ENCODE measurements at places on chromosomes 3 and 15. TPM values are rescaled to one million over a fixed set of nuclear protein-coding genes. Genes with fewer than 3 reads are reported as not detected.

Gene PARL
- 82.3 TPM for total RNA-seq

Gene IGSF11
- 0.33 TPM for total RNA-seq

Gene C3orf22
- not detected for total RNA-seq

Gene STRC
- total RNA-seq = not detected

Gene SHQ1
- 21.0 TPM for total RNA-seq

Gene FBXL22
- total RNA-seq = 0.54 TPM

Gene ARNT2
- total RNA-seq = 16.8 TPM

DNA sequence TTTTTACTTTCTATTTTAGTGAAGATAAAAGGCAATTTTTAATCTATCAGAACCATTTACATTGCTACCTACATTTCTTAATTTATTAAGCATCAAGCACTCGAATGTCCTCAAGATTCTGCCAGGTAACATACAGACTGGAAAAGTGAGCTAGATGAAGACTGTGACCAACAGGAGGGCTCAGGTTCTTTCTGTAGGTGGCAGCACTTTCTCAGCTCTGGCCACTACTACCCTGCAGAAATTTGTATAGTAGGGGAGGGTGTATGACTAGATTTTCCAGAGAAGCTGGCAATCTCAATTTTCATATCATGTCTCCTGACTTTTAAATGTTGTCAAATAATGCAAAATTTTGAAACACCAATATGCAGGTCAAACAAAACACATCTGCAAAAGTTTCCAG lies 165.0 kb upstream of the SUCLG2 start:
- DNase-seq = no peak

DNA sequence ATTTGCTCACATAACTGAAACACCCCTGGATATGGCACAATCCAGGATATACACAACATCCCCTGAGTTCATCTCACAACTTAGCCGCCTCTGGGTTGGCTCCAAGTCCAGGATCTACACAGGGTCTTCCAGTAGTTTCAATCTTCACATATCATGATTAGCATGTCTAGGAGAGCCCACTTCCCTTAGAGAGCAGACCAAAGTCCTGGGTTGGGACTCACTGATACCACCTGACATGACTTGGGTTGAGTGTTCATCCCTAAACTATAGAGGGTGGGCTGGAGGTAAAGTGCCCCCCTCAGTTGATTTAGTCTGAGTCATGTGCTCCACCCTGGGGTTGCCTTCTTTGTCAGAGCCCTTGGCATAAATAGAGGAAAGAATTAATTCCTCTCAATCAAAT lies 493.6 kb upstream of the PPP2R3A start:
- no peak for DNase-seq

- no peak for DNase-seq
Measured at GRCh38 chr3:30639937-30640336, 33.5 kb downstream of the TGFBR2 start.

DNA sequence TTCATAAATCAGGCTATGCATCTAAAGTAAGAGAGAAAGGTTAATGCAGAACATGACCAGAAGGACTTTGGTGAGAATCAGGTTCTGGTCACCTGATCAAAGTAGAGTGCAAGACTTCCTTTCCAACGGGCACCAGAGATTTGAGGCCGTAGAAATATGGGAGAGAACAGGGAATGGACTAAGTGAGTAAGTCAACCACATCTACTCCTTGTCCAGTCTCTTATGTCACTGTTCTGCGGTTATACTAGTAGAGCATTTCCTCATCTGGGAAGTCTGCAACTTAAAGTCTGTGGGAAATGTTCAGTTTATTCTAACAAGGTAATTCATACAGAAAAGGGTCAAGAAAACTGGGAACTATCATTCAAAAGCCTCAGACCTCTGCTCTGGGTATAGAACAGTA lies 232.8 kb downstream of the CPNE4 start:
- DNase-seq = no peak

GRCh38 chr3:45023675-45024074 lies 2.4 kb upstream of the CLEC3B start:
- DNase-seq = no peak

- DNase-seq = no peak
Measured at GRCh38 chr3:158839966-158840365, 38.1 kb downstream of the MFSD1 start.

GRCh38 chr15:97998307-97999071 lies 38.0 kb downstream of the ARRDC4 start:
- DNase-seq = no peak

DNA sequence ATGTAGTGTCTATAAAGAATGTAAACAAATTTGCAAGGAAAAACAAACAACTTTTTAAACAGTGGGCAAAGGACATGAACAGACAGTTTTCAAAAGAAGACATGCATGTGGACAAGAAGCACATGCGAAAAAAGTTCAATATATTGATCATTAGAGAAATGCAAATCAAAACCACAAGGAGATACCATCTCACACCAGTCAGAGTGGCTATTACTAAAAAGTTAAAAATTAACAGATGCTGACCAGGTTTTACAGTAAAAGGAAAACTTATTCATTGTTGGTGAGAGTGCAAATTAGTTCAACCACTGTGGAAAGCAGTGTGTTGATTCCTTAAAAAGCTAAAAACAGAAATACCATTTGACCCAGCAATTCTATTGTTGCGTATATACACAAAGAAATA lies 47.1 kb upstream of the LSAMP start:
- no peak for DNase-seq

DNA sequence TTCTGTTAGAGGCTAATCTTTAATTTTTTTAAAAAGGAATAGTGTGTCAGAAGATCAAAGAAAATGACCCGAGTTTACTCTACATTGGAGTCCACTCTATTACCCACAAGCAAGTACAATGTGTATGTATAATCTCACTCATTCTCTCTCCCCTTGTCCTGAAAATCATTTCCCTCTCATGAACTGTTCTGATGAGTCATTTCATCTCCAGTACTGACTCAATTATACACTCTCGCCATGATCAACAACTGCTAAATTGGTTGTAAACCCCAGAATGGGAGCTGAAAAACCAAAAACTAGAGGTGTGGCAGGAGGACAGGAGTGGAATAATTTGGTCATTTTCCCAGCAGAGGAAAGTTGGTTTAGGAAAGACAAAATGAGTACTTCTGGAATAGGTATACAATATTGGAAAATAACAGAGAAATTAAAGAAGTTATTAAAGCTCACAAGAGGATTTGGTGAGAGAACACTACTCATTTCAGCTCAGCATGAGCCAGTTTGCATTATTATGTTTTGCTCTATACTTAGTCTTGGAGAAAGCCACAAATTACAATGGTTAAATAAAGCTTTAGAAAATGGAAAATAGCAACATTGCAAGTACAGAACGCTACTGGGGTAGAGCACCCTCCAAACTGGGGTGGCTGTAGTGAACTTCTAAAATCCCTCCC lies 144.3 kb upstream of the PFN2 start:
- no peak for DNase-seq

- DNase-seq = no peak
Measured at GRCh38 chr15:81595752-81596151, 221.7 kb upstream of the TMC3 start.

DNA sequence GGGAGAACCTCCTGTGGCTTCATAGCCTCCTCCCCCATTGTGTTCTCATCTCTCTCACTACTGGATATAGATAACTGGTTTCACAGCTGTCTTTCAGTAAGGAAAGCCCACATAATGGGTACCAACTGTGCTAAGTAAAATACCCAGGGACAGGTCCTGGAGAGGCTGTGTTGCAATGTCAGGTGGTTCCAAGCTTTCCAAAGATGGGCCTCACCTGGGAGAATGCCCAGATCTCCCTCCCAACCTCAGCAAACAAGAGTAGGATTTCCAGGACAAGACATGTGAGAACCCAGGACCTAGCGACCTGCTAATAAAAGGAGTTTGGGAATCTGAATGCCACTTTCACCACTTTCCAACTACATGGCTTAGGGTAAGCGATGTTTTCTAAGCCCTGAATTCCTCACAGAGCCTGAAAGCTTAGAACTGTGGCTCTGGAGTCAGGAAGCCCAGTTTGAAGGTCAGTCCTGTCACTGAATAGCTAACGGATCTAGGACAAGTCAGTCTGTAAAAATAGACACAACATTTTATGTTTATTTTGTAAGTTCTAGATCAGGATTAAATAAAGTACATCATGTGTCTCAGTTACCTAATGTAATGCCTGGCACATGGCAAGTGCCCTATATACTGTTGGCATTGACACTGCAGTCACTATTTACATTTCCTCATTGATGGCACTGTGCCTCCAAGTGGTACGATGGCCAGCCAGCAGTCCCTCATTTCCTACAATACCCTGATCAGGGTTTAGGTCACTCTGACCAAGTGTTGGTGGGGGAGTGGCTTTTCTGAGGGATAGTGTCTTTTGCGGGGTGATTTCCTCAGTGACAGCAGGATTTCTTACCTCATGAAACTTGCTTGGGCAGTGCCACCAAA lies 11.9 kb downstream of the CERS3 start:
- DNase-seq = no peak

- no peak for DNase-seq
Measured at GRCh38 chr15:81945014-81945615, 100.7 kb downstream of the MEX3B start.

GRCh38 chr15:60215225-60215963 lies 182.4 kb downstream of the ANXA2 start:
- DNase-seq = no peak

- no peak for DNase-seq
Measured at GRCh38 chr15:69539345-69539744, 86.7 kb downstream of the RPLP1 start.

DNA sequence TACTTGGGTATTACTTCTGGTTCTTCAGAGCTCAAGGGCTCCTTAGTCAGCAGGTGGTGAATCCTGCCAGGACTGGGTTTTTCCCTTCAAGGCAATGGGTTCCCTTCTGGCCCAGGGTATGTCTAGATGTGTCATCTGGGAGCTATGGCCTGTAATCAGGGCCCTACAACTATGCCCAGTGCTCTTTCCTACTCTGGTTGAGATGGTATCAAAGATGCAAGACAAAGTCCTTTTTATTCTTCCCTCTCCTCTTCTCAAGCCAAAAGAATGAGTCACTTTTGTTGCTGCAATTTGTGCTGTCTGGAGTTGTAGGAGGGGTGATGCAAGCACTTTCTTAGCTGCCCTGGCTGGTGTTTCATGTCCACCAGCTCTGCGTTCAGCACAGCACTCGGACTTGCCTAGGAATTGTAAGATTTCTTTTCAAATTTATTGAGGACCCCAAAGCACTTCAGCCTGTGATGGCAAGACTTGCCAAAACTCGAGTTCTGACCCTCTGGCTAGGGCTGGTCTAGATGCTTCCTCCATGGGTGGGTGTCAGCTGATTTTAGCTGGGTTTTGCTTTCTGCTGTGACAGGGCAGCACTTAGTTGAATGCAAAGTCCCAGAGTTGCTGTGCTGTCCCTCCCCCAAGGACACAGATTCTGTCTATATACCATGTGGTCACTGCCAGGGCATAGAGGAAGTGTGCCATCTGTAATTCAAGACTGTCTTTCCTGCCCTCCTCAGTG lies 129.2 kb upstream of the CBLB start:
- no peak for DNase-seq

GRCh38 chr15:36807134-36807764 lies 227.8 kb downstream of the CDIN1 start:
- no peak for DNase-seq

- DNase-seq = no peak
Measured at GRCh38 chr3:25784971-25785370, 1.7 kb upstream of the NGLY1 start.

GRCh38 chr15:40045572-40046217 lies 6.7 kb upstream of the SRP14 start:
- DNase-seq = no peak

DNA sequence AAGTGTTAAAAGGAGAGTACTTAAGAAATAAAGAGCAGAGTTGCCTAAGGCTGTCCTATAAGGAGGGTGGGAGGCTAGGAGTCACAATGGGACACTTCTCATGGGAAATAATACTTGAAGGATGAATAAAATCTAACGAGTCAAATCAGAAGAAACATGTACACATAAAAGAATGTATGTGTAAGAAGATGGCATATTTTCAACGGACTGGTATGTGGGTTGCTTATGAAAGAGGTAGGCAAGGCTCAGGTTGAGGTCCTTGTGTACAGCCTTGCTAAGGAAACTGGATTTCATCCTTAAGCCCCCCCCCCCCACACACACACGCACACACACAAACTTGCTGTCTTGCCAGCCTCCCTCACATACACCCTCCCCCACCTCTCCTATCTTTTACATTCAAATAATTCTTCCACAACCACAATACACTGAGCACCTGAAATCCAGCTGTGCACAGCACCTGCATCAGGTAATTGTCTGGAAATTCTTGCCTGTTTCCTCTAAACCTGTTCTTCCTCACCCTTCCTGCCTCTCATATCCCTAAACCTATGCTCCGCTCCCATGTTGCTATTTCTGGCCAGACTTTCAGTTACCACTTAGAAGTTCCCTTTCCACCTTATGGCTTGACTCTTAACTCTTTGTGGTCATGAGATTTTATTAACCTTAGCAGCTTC lies 79.2 kb downstream of the FMN1 start:
- DNase-seq = no peak
